ENCODE measurements at places on chromosomes 7 and 10.

- DNase-seq: no peak
Measured at GRCh38 chr7:77570330-77571011, 33.4 kb downstream of the PTPN12 start.

GRCh38 chr10:72095195-72095594, 6.8 kb upstream of the SPOCK2 start:
- DNase-seq: no peak

DNA sequence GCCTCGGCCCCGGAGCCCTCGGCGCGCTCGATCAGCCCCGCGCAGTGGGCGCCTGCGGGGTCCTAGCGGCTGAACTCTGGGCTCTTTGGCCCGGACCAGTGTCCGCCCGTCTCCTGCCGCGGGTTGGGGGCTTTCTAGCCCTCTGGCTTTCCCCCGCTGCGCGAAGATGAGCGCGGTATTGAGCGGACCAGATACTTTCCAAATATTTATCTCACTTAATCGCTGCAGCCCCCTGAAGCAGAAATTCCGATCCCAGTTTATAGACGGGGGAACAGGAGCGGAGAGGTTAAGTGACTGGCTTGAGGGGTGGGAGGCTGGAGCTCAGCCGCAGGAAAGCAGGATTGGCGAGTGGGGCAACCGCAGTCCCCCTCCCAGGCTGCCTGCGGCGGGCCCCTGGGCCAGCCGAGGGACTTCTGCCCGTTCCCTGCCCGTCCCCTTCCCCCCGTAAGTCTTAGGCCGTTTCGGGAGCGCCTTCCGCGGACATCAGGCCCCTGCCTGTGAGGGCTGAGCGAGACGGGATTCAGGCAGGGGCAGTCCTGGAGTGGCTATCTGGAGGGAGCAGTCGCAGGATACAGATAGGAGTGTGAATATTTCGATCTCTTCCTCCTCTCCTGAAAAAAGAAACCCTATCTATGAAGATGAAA, 565 bp downstream of the STRIP2 start:
- no peak for DNase-seq

DNA sequence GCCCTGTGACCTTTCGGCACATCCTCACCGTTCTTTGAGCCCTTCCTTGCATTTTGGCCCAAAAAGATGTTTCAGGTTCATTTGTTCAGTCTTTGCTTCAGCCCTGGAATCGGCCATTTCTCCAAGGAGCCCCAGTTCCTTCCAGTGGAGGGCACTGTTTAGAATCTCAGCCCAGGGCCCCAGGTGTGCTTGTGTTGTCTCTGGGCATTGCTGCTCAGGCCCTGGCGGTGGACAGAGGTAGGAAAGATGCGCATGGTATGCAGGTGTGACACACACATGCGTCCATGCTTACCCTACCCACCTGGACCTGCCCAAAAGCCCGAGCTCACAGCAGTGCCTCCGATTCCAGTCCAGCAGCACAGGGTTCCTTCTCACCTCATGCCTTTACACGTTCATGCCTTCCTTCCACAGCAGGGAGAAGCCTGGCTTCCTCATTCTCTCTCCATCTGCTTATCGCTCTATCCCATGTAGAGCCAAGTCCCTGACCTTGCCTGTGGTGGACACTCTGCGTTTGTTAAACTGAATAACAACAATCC, 70.6 kb downstream of the LHPP start:
- DNase-seq: peak; percentile 26

DNA sequence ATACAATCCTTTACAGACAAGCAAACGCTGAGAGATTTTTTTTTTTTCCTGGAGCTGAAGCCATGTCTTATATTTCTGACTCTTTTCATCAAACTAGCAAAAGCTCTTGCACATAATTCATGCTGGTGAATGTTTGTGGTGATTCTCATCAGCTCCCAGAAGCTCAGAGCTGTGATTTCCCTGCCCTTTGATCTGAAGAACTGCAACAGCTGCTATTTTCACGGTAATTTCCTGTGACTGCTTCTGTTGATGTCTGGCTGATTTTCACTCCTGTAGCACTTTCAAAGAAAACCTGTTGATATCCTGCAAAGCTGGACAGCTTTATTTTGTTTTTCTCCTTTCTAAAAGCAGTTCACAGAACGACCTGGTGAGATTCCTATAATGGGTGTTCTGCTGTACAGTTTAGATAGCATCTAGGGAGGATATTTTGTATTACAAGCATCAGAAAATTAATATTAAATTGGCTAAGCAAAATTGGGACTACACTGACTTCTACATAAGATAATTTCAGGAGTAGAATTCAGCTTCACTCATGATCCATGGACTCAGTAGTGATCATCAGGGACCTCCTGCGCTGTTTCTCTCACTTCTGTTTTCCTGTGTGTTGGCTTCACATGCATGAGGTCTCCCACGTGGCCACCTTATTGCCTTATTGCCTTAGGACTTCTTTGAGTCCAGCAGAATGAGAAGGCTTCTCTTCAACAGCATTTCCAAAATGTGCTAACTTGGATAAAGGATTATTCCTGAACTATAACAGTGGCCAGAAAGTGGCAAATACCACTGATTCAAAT, 1111.6 kb upstream of the SORCS1 start:
- no peak for DNase-seq

- DNase-seq: no peak
Measured at GRCh38 chr7:134891262-134891695, 95.0 kb upstream of the AGBL3 start.

DNA sequence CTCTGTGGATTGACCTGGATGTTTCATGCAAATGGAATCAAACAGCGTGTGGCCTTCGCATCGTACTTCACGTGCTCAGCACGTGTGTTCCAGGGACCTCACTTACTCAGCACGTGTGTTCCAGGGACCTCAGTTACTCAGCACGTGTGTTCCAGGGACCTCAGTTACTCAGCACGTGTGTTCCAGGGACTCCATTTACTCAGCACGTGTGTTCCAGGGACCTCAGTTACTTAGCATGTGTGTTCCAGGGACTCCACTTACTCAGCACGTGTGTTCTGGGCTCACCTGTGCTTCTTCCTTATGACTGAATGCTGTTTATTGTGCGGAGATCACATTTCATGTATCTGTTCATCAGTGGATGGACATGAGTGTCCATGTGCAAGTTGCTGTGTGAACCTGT, 22.0 kb downstream of the INPP5A start:
- no peak for DNase-seq

GRCh38 chr10:97498841-97499560, at the start of gene UBTD1:
TSS of gene UBTD1 (plus strand) at chr10:97498924. CDS start at chr10:97499204, 280 bp downstream.
- peak; percentile 32 for DNase-seq

GRCh38 chr10:11931038-11931437, 107.9 kb downstream of the PROSER2 start:
- DNase-seq: no peak

GRCh38 chr7:112448891-112449290, 1.4 kb upstream of the IFRD1 start:
- no peak for DNase-seq

DNA sequence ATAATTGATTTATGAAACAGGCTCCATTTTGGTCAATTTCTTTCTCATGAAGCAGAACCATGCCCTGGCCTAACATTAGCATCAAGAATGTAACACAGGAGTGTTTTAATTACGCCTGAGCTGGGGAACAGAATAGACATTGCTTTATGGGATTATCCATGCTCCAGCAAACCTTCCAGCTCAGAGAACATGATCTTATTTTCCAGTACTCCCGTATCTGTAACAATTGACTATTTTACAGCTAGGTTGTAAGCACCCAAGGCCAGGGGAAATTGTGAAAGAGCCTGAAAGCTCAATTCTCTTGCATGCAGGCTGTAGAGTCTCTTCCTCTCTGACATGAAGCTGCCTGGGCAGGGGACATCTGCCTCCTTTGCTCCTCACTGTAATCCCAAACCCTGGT, 30.8 kb upstream of the CRYGN start:
- DNase-seq: no peak

DNA sequence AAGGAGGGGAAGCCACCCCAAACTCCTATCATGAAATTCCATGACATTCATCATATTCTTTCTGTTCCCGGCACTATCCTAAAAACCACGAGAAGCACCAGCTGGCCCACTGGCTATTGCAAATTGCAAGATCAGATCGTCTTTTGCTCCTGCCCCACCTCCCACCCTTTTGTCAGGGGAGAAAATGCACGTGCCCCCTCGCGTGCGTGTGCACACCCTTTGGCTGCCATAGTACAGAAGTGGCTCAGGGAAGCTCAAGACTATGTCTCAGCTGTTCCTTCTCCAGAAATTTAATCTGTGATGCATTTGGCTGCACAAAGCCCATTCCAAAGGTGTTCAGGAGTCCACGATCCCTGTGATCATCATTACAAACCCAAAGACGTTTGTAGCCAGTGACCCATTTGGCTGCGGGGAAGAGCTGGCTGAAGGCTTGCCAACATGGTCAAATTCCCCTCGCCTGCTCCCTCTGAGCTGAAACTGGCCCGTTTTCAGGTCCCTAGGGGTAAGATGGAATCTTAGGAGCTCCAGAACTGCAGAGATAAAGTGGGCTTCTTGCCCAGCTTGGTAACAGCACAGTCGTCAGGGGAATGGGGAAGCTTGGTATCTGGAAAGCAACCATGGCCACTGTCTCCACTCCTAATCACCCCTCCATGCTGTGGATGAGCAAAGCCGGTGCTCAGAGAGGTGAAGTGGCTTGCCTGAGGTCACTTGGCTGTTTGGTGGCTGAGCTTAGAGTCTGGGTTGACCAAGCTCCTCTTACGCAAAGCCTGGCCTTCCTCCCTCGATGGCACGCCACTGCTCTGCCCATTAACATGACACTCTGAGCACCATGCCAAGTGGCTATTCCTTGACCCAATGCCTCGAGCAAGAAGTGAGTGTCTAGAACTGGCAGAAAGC, 155.4 kb downstream of the NEURL1 start:
- DNase-seq: no peak

GRCh38 chr10:24349379-24350001, 140.6 kb downstream of the KIAA1217 start:
- DNase-seq: no peak

- no peak for DNase-seq
Measured at GRCh38 chr7:157743781-157744525, 407.1 kb downstream of the DNAJB6 start.

DNA sequence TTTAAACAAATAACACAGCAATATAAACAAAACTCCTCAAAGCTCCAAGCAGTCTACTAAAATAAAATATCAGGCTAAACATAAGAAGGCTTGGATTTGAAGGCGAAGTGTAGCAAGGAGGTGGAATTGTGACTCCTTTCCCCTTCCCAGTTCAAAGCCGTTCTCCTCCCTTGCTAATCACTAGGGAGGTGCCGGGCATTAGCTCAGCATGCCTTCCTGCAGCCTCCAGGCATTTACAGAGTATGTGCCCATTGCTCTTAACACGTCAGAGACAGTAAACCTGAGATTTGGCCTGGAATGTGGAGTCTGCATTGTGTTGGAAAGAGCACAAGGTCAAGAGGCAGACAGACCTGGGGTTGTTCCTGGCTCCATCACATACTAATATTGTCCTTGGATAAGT, 15.6 kb downstream of the CNNM1 start:
- DNase-seq: no peak

DNA sequence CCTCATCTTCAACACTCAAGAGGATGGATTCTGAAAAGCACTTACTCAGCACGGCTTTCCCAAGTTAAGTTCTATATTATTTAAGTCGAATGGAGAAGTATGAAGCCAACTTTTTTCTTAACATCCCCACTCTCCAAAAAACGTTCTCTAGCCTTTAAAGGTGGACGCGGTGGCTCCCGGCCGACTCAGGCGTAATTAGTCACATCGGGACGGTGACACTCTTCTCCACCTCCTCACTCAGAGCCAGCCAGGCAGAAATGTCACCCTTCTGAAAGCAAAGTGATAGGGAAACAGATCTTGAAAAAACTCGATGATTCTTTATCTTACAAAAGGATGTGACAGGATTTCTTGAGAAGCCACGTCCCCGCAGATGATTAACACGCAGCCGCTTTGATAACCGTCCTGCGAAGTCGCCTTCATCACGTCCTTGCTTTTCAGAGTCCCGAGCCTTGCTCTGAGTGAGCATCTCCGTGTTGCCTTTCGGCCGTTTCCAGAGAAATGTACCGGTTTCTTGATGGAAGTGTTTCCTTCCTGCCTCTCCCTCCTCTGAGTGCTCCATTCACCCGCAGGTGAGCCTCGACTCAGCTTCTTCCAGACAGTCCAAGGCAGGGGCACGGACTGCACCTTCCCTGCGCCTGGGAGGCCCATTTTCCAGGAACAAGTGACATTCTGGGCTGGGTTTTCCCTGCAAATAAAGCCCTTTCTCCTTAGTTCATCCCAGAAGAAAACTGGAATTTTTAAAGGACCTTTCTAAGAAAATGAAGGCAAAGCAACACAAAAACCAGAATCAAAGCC, 314.8 kb downstream of the DNAJB6 start:
- DNase-seq: no peak

GRCh38 chr7:114988755-114989375, 67.0 kb downstream of the MDFIC start:
- no peak for DNase-seq

GRCh38 chr7:27071622-27072390, 24.0 kb downstream of the HOXA1 start:
- DNase-seq: no peak

DNA sequence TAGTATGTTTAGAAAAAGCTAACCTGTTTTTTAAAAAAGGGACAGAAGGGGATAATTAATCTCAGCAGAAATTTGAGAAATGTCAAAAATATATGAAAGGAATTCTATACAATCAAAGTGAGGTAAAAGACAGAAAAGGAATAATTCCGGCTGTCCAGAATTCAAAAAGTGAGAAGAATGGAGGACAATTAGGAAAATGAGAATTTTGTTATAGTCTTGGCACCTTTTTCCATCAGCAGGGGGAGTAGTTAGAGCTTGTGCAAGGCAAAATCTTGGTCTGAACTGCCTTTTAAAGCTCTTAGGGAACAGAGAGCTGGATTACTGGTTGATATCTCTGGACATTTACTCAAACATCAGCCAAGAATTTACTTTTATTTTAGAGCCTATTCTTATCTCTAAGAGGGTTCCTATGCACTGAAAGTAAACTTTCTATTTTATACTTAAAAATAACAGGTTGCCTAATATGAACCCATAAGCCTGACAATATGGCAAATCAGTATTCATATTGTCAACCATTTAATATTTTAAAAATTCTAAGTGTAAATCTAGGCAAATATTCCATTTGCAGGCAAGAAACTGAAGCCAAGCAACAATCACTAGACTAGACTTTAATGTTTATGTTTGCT, 185.6 kb downstream of the ANK3 start:
- DNase-seq: no peak

DNA sequence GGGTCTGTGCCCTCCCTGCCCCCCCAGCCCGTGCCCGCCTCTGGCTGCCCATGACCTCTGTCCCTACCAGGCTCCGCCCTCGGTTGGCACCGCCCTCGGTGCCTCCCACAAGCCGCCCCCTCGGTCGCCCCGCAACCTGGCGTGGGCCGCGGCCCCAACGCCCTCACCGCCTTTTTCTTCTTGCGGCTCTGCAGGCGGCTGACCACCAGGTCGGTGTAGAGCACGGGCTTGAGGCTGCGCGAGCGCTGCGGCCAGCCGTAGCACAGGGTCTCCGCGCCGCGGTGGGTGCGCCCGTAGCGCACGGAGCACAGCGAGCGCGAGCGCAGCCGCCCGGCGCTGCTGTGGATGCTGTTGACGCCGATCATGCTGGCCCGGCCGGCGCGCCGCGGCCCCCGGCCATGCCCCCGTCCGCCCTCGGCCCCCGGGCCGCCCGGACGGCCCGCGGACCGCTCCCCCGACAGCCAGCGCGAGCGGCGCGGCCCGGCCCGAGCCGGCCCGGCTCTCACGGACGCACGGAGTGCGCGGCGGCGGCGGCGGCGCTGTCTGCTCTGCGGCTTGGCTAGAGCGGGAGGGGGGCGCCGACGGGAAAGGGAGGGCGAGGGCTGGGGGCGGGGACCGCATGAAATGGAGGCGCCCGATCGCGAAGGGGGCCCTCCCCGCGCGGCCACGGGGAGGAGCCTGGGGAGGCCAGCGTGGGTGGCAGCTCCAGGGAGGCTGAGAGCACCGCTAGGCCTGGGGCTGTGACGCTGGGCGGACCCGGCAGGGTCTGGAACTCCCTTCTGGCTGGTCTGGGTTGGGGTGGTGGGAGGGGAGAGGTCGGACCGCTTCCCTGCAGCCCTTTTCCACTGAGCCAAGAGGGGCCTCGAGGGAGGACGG, 9.6 kb downstream of the PSD start:
- peak; percentile 60 for DNase-seq
